ENCODE measurements at places on chromosomes 16 and 17.

GRCh38 chr16:71440669-71441347, 1.0 kb downstream of the TLE7 start:
- no peak for DNase-seq

- DNase-seq: peak; percentile 21
Measured at GRCh38 chr17:70169709-70170597, 621 bp downstream of the KCNJ2 start.

DNA sequence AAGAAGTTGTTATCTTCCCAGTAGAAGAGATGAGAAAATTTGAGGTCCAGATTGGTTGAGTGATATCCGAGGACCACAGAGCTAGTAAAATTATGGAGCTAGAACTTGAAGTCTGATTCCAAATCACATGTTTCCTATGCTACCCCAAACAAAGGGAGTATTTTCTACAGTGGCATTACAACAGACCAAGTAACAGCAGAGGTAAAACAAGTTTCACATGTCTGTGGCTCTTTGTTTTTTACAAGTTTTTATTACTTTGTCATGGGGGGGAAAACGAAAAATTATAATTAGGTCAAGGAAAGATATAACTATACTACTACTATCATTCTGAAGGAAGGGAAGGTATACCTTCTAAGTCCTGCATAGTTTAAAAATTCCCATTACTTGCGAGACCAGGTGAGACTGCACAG, 49.4 kb downstream of the KANSL1 start:
- DNase-seq: no peak

GRCh38 chr17:7927596-7927995, 2.1 kb downstream of the KCNAB3 start:
- peak; percentile 41 for DNase-seq

DNA sequence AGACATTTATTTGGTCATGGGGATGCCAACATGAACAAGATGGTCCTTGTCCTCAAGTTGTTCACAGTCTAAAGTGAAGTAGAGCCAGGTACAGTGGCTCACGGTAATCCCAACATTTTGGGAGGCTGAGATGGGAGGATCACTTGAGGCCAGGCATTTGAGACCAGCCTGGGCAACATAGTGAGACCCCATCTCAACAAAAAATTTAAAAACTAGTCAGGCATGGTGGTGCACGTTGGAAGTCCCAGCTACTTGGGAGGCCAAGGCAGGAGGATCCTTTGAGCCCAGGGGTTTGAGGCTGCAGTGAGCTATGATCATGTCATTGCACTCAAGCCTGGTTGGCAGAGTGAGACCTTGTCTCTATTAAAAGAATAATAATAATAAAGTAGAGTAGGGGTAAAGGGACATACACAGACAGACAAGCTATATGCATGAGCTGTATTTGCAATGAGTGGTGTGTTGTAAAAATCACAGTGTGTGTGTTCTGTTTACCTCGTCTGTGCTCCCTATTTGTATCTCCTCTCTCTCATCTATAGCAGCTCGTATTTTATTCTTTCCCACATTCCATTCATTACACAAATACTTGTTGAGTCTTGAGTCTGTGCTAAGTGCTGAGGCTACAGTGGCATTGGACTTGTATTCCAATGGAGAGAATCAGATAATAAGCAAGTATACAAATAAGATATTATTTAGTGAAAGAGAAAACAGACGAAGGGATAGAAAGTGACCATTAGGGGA, 73.9 kb upstream of the DHX40 start:
- DNase-seq: no peak

DNA sequence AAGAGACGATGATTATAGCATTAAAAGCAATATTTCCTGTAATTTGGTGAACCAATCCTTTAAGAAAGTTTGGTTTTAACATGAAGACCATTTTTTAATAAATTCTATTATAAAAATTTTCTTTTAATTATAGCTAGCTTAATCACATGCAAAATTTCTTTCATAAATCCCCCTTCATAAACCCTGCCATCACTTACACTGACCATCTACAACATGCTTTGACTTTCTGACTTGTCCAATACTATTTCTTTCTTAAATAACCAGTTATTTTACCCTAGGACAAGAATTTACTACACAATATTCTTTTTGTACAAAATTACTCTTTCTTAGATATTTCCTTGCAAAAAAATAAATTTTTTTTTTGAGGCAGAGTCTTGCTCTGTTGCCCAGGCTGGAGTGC, 1334.8 kb downstream of the CDH11 start:
- DNase-seq: no peak

DNA sequence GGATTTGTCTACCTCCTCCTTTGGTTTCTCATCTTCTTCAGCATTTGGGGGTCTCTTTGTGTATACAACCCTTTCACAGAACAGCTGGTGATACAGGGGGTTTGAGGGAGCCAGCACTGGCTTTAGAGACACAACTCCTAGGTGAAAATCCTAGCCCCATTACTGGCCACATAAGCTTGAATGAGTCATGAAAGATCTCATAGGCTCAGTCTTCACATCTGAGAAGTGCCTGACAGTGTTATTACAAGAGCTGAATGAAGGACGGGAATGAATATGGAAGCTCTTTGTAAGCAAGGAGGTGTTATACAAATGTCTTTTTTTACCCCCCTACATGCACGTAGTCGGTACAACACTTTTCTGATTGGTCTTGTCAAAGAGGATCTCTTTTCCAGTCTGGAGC, 1.7 kb upstream of the B4GALNT2 start:
- DNase-seq: peak; percentile 47

DNA sequence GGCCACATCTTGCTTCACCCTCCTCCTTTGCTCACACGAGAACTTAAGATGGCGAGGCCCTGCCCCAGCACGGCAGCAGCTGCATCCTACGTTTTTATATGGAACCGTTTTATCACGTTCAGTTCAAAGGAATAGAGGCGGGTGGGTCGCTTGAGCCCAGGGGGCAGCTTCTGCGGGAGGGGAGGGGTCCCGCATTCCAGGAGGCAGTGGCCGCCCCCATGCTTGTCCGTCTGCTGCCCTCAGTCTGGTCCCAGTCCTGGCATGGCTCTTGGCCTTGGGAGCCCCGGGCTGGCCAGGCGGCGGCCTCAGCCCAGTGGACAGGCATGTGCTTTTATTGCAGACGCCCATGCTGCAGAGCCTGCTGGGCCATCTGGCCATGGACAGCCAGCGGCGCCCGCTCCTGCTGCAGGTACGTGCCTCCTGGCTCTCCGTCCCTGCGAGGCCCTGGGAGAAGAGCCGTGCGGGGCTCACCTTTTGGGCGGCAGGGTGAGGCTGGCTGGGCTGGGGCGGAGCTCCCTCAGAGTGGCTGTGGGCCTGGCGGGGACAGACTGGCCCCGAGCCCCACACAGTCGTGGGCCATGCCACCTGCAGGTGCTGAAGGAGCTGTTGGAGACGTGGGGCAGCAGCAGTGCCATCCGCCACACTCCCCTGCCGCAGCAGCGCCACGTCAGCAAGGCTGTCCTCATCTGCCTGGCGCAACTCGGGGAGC, 6.8 kb downstream of the TELO2 start:
- no peak for DNase-seq

DNA sequence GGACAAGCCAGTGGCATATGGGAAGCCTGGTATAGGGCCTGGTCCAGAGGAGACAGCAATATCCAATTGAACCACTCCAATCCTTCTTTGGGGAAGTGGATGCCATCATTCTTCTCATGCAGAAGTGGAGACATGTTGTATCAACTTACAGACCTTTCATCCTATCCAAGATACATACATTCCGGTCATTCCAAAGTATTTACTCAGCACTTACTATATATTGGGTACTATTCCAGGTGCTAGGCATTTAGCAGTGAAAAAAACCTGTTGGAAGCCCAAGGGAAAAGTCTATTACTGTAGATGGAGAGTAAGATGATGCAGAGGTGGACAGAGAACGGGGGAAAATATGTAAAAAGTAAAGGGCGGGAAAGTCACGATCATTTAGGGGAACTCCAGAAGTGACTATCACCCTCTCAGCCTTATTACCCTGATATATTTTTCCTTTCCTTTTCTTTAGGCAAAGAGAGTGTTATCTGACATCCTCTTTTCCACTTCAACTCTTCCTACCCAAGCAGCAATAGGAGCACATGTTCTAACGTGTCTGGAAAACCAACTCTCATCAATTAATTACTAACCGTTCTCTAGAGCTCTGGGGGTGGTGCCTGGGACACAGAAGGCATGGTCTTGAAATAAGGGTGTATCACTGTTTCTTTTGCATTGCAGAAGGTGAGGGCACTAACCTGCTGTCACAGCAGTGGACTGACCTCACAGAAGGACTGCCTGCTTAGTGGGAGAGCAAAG, 210.1 kb upstream of the MAF start:
- DNase-seq: peak; percentile 69

DNA sequence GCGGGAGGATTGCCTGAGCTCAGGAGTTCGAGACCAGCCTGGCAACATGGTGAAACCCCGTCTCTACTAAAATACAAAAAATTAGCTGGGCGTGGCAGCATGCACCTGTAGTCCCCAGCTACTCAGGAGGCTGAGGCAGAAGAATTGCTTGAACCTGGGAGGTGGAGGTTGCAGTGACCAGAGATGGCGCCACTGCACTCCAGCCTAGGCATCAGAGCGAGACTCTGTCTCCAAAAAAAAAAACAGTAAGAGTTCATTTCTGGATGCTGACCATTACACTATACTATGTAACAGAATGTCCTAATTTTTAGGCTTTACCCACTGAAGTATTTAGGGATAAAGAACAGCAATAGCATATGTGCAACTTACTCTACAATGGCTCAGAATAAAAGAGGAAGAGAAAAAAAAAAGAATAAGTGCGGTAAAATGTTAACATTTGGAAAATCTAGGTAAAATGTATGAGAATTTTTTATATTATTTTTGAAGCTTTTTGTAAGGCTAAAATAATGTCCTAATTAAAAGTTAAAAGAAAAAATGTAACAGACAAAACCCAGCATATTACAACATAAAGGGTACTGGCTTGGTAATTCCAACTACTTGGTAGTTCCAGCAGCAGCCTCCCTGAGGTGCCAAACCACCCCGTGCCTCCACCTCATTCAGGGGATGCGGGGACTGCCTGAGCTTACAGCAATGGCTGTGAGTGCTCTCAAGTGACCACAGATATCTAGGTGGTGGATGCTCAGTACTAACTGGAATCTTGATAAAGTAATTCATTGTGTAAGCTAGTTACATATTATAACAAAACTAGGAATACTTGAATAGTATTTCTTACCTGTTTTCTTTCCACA, 10.9 kb downstream of the COPS3 start:
- DNase-seq: peak; percentile 11

DNA sequence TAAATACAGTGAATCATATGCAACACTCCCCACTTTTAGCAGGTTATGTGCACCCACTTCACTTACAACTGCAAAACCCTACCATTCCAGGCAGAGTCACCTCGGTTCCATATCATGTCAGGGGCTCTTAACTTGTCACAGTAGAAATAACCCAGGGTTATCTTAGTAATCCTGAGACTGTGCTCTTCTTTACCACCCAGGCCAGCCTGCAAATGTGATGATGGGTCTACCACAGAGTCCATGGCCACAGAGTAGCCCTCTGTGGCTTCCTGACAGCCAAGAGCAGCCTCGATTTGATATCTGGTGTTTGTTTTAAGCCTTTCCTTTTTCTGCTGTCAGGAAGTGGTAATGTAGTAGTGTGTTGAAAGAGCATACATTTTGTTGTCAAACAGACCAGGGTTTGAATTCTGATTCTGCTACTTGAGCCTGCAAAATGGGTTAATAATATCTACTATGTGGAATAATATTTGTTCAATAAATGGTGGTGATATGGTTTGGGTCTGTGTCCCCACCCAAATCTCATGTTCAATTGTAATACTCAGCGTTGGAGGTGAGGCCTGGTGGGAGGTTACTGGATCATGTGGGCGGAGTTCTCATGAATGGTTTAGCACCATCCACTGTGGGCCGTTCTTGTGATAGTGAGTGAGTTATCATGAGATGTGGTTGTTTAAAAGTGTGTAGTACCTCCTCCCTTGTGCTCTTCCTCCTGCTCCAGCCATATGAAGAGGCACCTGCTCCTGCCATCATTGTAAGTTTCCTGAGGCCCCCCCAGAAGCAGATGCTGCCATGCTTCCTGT, 416.5 kb downstream of the UTP18 start:
- no peak for DNase-seq

DNA sequence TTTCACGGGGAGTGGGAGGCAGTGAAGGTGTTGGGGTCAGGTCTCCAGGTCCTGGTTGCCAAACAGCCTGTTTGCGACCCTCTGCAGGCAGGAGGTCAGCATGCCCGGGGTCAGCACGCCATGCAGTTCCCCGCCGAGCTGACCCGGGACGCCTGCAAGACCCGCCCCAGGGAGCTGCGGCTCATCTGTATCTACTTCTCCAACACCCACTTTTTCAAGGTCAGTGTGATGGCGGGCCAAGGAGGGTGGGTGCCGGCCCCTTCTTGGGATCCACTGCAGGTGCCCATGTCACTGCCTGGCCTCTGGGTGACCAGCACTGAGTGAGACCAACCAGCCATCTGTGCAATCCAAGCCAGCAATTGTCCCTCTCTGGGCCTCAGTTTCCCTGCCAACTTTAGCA, 21.3 kb downstream of the ADGRG5 start:
- DNase-seq: no peak

GRCh38 chr17:30819971-30820705, 4.4 kb downstream of the CRLF3 start:
- no peak for DNase-seq

GRCh38 chr16:89140981-89141883, 30.3 kb upstream of the CDH15 start:
- no peak for DNase-seq

- peak; percentile 95 for DNase-seq
Measured at GRCh38 chr16:1971796-1972489, at the start of gene TBL3. TSS of gene TBL3 (plus strand) at chr16:1972053. CDS start at chr16:1972165, 112 bp downstream.

- peak; percentile 83 for DNase-seq
Measured at GRCh38 chr16:67406111-67406971, 9.9 kb downstream of the ZDHHC1 start.

GRCh38 chr16:57709663-57710062, 15.1 kb downstream of the DRC7 start:
- DNase-seq: no peak

DNA sequence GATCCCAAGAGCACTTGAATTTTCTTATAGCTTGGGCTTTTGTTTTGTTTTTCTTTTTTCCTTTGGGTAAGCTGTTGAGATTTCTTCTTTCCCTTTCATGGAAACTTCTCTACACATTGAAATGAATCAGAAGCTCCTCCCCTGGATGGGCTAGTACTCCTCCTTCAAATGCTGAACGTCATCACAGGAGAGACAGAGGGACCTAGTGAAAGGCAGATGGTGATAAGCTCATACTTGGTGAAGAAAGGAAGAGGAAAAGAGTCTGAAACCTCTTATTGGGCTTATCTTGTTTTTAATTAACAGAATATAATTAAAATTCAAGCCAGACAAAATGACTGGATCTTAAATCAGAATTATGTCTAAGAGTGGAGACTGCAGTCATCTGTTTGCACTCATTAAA, 147.3 kb downstream of the SNX11 start:
- peak; percentile 27 for DNase-seq

GRCh38 chr16:48611329-48612137, 1.6 kb upstream of the N4BP1 start:
- peak; percentile 100 for DNase-seq

- no peak for DNase-seq
Measured at GRCh38 chr16:89006036-89006752, 29.2 kb upstream of the CBFA2T3 start.

GRCh38 chr16:49027420-49027819, 254.2 kb downstream of the CBLN1 start:
- DNase-seq: no peak
